ENCODE measurements at places on chromosomes 1 and 21.
A peak's percentile ranks its signal among the peaks of the same experiment; 100 is the strongest.

DNA sequence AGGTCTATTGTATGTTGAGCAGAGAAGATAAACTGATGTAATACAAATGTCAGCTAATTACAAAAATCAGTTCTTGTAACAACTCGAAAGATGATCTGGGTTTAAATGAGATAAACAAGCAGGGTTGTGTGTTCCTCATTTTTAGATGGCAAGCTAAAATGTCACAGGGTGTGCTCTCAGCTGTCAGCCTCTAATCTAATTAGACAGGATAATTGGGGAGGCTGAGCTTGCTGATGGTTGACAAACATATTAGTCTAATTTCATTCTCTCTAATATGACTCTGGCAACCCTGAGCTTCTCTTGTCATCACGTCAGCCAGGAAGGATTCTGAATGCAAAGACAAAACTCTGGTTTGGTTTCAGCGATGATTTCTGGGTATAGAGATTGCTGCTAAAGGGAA, 335.3 kb upstream of the KAZN start:
- DNase-seq: peak; percentile 6

DNA sequence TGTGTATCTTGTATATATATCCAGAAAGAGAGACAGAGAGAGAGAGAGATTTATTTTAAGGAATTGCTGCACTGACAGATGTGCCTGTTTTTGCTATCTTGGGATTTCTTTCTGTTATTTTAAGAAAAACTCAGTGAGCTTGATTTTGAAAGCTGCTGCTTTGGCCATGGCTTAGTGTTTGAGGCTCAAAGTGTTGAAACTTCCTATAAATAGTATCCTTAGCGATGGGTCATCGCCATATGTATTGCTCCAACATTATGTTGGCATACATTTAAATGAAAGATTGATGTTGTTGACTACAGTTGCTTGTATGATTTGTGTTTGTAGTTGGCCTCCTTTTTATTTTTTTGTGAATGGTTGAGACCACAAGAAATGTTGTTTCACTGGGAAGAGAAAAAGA, 29.0 kb upstream of the NTPCR start:
- DNase-seq: no peak

- no peak for DNase-seq
Measured at GRCh38 chr1:61887931-61888564, 145.8 kb downstream of the PATJ start.

DNA sequence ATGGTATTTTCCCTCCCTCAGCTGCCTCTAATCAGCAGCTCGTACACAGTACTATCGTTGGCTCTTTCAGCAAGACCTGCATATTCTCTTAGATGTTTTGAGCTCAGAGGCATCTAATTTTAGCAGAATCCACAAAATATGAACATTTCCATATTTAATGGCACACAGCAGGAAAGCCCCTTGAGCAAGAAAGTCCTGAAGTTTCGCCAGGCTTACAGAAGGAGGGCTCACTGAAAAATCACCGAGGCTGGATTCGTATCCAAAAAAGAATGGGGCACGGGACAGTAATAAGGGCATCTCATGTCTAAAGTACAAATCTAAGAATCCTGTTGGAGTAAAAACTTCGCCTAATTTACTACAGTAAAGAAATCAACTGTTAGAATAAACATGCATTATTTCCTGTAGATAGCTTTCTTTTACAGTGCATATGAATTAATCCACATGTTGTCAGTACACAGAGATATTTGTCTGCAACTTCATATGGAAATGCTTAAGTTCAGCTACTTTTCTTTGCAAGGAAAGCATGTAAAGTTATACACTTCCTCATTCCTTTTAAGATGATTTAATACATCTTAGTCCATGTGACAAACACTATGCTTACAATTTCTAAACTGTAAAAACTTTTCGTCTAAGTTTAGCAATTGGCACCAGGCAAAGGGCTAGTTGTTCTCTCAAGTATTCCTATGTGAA, 1205.3 kb upstream of the ADGRL4 start:
- DNase-seq: no peak

- no peak for DNase-seq
Measured at GRCh38 chr1:40451238-40451585, 936 bp downstream of the ZFP69B start.
